Tongue (tissue), 3 donors: ENCODE measurements at places on chromosomes 12 and 14. TPM values are rescaled to one million over a fixed set of nuclear protein-coding genes. Genes with fewer than 3 reads are reported as not detected.

CLEC6A gene
- not detected for total RNA-seq

HSP90AA1 gene
- total RNA-seq, result 673 TPM

CAND1 gene
- total RNA-seq, result 129 TPM

KLRK1 gene
- 1.7 TPM for total RNA-seq

NXPH4 gene
- 1.3 TPM for total RNA-seq

DEPDC4 gene
- 0.82 TPM for total RNA-seq

FLRT2 gene
- total RNA-seq, result 46.5 TPM

CLEC7A gene
- total RNA-seq, result 3.6 TPM

JPH4 gene
- total RNA-seq, result 1.1 TPM

IFNG-AS1 gene
- total RNA-seq, result 3.3 TPM

MMP14 gene
- 131 TPM for total RNA-seq

PPP1R36 gene
- total RNA-seq, result 1.6 TPM

ADGRD1 gene
- total RNA-seq, result 16.4 TPM

ACOT4 gene
- not detected for total RNA-seq

CD4 gene
- total RNA-seq, result 3.7 TPM

DCN gene
- total RNA-seq, result 470 TPM

PTPRO gene
- 1.2 TPM for total RNA-seq

KRT78 gene
- total RNA-seq, result 64.7 TPM

HOXC11 gene
- total RNA-seq, result not detected

TAS2R31 gene
- total RNA-seq, result 17.7 TPM

TROAP gene
- total RNA-seq, result 7.7 TPM

CNIH1 gene
- 230 TPM for total RNA-seq

ANGEL1 gene
- 26.9 TPM for total RNA-seq

OLR1 gene
- 1.2 TPM for total RNA-seq

CABP1 gene
- 0.51 TPM for total RNA-seq

AICDA gene
- 0.10 TPM for total RNA-seq

CAMKK2 gene
- total RNA-seq, result 16.8 TPM

INSM2 gene
- not detected for total RNA-seq

GTF2H3 gene
- total RNA-seq, result 59.3 TPM

DEGS2 gene
- 4.9 TPM for total RNA-seq

PPP2R5E gene
- total RNA-seq, result 28.8 TPM

DIO2 gene
- total RNA-seq, result 71.7 TPM

NKX2-8 gene
- not detected for total RNA-seq

GPR132 gene
- 1.5 TPM for total RNA-seq

NANOG gene
- total RNA-seq, result not detected

CIROP gene
- total RNA-seq, result not detected
